ENCODE measurements at places on chromosomes 5 and 9.

GRCh38 chr5:24177821-24178220 is 467.0 kb downstream of the CDH10 start:
- DNase-seq = no peak

GRCh38 chr5:97476852-97477534 is 293.9 kb upstream of the RIOK2 start:
- no peak for DNase-seq

GRCh38 chr5:11814373-11814772 is 89.9 kb downstream of the CTNND2 start:
- no peak for DNase-seq

- DNase-seq = no peak
Observed at GRCh38 chr9:14029806-14030374, 284.1 kb downstream of the NFIB start.

DNA sequence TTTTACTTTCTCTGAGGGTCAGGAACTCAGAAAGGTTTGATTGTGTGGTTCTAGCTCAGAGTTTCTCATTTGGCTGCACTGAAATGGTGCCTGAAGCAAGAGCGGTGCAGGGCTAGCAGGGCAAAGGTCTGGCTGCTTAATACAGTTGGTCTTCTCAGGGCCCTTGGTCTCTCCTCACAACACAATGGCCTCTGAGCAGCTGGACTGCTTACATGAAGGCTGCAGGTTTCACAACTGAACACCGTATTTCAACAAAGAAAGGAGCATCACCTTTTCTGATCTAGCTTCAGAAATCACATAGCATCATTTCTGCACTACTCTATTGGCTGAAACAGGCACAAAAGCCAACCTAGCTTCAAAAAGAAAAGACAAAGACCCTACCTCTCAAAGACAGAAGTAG is 122.2 kb downstream of the MLLT3 start:
- no peak for DNase-seq

- DNase-seq = no peak
Observed at GRCh38 chr9:90991953-90992352, 190.3 kb downstream of the SYK start.

DNA sequence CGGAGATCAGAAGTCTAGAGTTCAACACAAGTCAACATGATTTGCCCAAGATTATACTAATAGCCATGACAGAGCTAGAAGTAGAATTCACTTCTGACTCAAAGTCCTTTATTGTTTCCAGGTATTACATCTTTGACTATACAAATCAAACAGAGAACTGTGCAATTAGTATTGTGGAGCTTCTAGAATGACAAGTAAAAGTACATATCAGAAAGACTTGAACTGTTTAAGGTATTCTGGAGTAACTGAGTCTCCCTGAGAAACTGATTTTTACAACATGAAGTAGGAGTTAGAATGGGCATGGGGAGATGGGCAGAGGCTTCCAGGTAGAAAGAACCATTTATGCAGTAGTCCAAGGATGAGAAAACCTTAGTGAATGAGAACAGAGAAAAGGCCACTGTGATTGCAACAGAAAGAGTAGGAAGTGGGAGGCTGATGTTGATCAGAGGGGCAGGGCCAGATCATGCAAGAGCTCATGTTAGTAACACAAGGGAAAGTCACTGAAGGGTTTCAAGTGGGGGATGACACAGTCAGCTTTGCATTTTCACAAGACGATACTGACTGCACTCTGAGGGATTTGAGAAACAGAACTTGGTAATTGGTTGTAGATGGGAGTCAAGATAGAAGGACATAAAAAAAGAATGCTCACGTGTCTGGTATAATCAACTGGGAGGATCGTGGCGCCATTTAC is 280.7 kb downstream of the RFX3 start:
- DNase-seq = no peak

GRCh38 chr5:65012301-65012892 is 243.7 kb downstream of the CWC27 start:
- DNase-seq = no peak

GRCh38 chr5:2902742-2903297 is 151.3 kb upstream of the IRX2 start:
- DNase-seq = no peak

GRCh38 chr5:172004824-172005237 is 1.6 kb downstream of the FBXW11 start:
- no peak for DNase-seq

DNA sequence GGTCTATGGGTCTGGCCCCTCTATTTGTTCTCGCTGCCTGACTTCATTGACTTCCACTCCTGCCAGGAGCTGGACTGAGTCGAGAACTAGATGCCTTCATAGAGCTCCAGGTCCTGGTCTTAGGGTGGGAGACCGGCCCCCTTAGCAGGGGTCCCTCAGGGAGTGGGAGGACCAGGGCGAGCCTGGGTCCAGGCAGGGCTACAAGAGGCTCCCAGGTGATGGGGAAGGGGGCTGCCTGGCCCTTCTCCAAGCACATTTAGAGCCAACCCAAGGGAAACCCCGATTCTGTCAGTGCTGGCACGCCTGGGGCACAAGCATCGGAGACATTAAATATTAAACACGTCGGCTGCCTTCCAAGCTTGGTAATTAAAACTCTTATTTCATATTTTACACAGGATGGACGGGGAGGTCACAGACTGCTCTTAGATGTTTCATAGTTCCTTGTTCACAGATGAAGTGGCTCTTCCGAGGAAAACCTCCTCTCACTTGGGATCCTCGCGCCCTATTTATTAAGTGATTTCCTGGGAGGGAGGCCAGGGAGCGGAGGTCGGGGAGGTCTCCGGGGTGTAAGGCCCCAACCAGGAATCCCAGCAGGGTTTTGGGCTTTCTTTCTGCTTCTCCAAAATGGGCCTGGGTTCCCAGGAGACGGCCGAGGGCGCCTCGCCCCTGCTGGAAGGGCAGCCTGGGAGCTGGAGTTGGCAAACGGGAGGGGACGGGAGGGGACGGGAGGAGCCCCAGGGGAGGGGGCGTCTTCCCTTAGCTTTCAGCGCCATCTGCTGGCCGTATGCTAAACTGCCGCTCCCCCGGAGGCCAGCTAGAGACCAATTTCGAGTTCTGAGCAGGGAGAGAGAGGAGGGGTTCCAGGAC is 23.4 kb upstream of the ZBTB43 start:
- peak; percentile 67 for DNase-seq

GRCh38 chr9:16307626-16308195 is 562.8 kb downstream of the BNC2 start:
- DNase-seq = no peak

DNA sequence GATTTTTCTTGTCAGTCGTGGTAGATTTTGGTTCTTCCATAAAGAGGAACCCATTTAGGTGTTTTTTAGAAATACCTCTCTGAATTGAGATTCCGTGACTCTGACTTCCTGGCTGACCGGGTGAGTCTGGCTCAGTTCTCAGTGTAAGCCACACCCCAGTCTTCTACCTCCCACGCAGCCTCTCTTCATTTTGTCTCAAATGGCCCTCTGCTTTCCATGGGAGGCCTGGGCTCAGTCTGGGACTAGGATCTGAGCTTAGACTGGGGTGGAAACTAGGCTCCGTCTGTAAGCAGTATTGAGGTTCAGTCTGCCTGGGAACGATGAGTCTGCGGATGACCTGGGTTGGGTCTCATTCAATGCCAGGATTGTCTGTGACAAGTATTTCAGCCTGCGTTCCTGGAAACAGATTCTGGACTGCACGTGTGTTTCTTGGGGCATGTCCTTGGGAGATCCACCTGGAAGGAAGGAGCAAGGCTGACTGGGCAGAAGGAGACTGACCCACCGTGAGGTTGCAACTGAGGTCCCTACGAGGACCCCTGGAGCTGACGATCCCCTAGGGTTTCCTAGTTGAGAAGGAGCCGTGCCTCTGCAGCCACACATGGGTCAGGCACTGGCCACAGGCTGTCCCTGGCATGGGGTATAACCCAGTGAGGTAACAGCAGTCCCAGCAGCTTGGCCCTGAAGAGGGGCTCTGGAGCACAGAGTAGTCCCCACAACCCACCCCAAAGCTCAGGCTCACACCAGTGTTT is 12.4 kb upstream of the CRB2 start:
- no peak for DNase-seq

- no peak for DNase-seq
Observed at GRCh38 chr5:149172261-149172660, 31.0 kb downstream of the ABLIM3 start.

DNA sequence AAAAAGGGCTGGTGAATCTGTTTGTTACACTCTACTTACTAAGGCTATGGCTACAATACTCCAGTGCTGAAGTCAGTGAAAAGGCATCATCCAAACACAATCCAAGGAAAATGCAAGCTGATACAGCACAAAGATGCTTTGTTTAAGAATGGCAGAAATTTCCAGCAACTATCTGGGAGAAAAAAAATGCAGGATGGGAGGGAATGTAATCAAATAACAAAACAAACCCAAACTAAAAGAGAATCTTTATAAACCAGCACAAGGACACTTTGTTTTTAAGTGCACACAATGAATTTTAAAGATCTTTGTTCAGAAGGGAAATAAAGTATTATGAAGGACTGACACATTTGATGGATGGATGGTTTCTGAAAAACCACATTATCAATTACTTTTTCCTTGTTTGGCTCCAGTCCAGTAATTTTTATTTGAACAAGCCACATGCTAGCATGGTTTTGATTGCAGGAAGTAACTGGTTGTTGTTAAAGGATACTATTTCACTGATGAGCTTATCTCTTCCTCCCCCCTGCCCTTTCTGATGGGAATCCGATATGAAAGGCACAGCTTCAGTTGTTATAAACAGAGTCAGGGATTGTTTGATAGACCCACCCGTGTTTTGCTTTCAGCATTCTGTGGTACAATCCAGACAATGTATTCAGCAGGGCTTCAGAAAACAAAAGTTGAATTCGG is 12.1 kb upstream of the TLE4 start:
- DNase-seq = no peak

DNA sequence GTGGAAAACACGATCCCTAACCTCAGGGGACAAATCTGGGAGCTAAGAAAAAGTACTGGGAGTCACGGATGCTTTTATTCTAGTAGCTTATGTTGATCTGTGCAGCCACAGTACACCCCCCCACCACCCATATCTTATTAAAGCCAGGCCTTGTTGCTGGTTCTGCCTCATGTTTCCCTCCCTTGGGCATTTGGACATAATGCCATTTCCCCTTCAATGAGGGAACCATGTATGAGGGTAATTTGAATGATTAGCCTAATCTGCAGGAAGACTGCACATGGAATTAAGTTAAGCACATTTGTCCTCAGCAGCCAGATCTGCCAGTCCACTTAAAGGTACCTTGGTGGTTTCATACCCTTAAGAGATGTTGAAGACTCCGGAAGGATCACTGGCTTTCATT is 102.0 kb downstream of the ARHGAP26 start:
- no peak for DNase-seq

GRCh38 chr5:119275146-119275545 is 80.7 kb upstream of the TNFAIP8 start:
- no peak for DNase-seq

DNA sequence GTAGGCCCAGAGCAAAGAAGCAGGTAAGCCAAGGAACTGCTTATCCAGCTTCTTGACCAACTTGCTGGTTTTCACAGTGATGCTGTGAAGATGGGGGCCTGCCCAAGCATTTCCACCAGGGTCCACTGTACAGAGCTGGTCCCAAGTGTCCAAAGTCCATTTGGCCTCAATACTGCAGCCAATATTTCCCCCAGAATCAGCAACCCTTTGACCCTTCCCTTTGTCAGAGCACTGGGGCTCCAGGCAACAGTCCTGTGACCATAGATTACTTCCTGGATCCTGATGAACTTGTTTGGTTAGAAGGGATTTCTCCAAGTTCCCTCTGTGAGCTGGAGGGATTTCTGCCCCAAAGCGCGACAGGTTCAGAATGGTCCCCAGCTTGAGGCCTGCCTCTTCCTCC is 26.3 kb downstream of the FAXDC2 start:
- no peak for DNase-seq

GRCh38 chr5:180974612-180975315 is 13.9 kb upstream of the BTNL3 start:
- DNase-seq = no peak

GRCh38 chr9:137470785-137471184 is 11.7 kb upstream of the NSMF start:
- DNase-seq = no peak

GRCh38 chr9:115671236-115671962 is 482.2 kb upstream of the PAPPA start:
- DNase-seq = no peak

DNA sequence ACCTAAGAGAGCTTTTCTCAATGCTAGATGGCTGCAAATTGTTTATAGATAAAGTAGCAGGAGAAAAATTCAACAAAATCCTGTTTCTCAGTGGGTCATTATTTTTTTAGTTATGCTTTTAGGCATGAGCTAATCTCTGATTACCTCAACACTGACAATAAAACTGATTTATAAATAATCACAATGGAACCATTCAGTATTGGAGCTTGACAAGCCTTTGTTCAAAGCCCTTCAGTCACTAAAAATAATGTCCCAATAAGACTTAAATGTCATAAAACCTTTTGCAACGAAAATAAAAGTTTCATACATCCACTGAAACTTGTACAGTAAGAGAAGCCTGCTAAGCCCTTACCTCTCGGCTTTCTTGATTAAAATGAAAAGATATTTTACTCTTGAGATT is 27.2 kb downstream of the PTPDC1 start:
- DNase-seq = no peak

GRCh38 chr5:125370461-125371205 is 624.2 kb upstream of the ZNF608 start:
- no peak for DNase-seq

DNA sequence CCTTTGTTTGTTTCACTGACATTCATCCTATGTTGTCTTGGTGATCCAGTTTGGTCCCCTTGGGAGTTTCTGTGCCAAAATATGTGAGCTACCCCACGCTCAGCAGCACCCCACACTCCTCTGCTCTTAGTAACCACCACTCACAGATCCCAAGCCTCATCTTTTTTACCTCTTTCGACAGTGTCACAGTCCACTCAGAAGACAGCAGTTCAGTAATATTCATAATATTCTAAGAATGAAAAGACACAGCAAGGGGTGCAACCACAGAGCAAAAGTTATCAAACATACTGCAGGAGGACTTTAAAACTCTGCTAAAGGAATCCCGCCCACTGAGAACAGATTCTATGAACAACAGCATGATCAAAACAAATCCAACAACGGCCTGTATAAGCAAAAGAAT is 28.2 kb downstream of the RNF130 start:
- DNase-seq = no peak

DNA sequence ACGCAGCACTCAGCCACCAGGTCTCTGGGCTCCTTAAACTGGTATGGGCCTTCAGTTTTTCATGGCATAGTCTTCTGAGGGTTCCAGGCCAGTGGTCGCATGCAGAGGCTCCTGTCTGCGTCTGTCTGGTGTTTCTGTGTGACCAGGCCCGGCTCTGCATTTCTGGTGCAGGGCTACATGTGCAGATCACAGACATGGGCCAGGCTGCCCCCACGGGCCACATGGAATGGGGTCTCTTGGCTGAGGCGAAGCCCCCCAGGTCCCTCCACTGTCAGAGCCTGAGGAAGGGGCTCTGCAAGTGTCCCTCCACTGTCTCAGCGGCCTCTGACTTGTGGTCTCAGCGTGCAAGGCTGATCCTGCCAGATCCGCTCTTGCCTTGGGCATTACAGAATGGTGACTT is 15.6 kb upstream of the CARD19 start:
- DNase-seq = no peak

GRCh38 chr5:90601468-90601867 is 42.9 kb downstream of the ADGRV1 start:
- DNase-seq = no peak

GRCh38 chr9:13485068-13485596 is 205.6 kb upstream of the MPDZ start:
- DNase-seq = no peak

- DNase-seq = no peak
Observed at GRCh38 chr5:82717738-82718137, 359.5 kb downstream of the TMEM167A start.

GRCh38 chr5:178941361-178941760 is 363 bp downstream of the ZNF454 start:
- DNase-seq = no peak
